Mucosa of descending colon (tissue), 3 donors: ENCODE measurements at places on chromosomes 7 and 10.

DNA sequence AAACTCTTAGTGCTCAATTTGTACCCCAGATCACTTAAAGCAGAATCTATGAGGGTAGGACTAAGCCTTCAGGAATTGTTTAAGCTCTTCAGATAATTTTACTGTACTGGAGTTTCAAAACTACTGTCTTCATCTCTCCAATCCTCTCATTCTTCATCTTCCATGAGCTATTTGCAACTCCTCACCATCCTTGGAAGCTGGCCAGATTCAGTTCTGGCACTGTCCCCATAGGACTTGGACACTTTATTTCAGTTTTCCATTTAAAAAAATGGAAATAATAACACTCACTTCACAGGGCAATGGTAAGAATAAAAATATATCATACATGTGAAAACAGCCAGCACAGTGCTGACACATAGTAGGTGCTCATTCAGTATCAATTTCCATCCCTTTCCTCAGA lies 74.6 kb downstream of the PPP1R17 start:
- no peak for DNase-seq

GRCh38 chr10:18665815-18666558 lies 6.8 kb downstream of the ARL5B start:
- no peak for DNase-seq

DNA sequence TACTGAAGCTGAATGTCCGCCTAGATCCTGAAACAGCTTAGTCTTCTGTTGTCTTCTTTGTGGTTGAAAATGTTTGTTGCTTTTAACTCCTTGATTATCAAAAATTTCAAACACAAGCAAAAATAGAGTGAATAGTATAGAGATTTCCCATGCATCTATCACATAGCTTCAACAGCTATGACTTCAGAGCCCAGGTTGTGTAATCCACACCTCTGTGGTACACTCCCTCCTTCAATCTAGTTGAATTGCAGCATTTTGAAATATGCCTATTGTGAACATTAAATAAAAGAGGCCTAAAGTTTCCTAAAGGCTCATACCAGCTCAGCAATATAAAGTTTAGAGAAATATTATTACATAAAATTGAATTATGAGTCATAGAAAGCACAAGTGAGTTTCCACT lies 204.7 kb upstream of the HDAC9 start:
- no peak for DNase-seq

GRCh38 chr7:106588422-106589197 lies 72.3 kb downstream of the CCDC71L start:
- DNase-seq = no peak

DNA sequence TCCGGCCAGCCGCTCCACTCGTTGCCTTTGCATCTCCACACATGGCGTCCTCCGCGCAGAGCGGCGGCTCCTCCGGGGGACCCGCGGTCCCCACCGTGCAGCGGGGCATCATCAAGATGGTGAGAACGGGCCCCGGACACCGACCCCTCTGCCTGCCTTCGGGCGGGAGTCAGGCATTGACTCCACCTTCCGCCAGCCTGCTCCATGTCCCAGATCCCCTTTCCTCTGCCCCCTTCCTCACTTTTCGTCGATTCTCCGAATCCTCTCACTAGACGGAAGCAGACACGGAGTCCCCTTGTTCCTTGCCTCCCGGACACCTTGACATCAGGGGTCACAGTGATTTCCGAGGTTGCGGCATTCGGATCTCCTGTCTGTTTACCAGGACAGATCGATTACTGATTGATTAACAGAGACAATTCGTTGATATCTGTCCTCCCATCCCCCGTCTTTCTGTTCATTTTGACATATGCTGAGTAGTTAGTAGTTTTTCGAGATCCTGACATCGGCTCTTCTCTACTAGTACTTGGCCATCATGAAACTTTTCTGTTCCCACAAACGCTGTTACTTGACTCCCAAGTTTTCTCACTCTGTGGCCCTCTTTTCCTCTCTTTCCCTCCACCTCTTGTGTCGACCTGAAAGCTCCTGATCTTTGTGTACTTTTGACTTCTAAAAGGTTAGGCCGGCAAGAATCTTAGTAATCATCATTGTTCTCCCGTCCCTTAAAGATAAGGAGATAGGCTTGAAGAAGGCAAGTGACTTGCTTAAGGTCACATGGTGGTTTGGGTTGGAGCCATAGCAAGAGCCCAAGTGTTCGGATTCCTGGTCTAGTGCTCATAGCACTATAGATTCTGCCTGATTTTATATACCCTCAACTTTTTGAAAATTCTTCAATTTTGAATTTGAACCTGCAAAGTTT lies 597 bp downstream of the SND1 start:
- no peak for DNase-seq
